GOT3 (cell line): ENCODE measurements at places on chromosomes 5 and 9.

- no peak for DNase-seq
These were observed 35.3 kb upstream of the SMIM23 start for GRCh38 chr5:171750311-171750788.

- DNase-seq = no peak
These were observed 375.5 kb downstream of the TLE1 start for GRCh38 chr9:81313877-81314276.

- DNase-seq = no peak
These were observed 16.9 kb downstream of the PSMB7 start for GRCh38 chr9:124398191-124398935.

DNA sequence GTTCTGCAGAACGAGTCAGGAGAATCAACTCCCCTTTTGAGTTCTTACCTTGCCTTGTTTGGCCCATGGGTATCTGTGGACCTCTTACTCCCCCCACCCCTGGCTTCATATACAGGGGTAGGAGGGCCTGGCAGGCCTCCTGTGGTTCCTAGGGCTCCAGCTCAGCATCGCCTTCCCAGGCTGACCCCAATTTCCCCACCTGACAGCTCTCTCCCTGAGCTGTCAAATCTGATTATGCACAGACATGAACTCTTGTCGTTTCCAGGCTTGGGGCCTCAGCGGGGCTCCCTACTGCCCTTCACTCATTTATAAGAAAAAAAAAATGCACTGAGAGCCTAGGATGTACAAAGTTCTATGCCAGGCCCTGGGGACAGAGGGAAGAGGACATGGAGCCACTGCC, 67.9 kb downstream of the PTPN3 start:
- no peak for DNase-seq

GRCh38 chr5:42832060-42832459, 20.4 kb upstream of the SELENOP start:
- no peak for DNase-seq

GRCh38 chr9:130583271-130583670, 3.9 kb downstream of the FUBP3 start:
- DNase-seq = no peak

GRCh38 chr9:37406603-37407401, 15.7 kb upstream of the GRHPR start:
- no peak for DNase-seq

GRCh38 chr9:76620996-76621395, 143.2 kb upstream of the PCA3 start:
- DNase-seq = no peak

GRCh38 chr5:170642066-170642735, 138.4 kb downstream of the KCNIP1 start:
- no peak for DNase-seq

- DNase-seq = no peak
These were observed 56.0 kb downstream of the KLHL3 start for GRCh38 chr5:137679910-137680309.

- DNase-seq = no peak
These were observed 29.6 kb downstream of the ERAP2 start for GRCh38 chr5:96905864-96906263.

- no peak for DNase-seq
These were observed 9.7 kb upstream of the MYOZ3 start for GRCh38 chr5:150651382-150651781.

DNA sequence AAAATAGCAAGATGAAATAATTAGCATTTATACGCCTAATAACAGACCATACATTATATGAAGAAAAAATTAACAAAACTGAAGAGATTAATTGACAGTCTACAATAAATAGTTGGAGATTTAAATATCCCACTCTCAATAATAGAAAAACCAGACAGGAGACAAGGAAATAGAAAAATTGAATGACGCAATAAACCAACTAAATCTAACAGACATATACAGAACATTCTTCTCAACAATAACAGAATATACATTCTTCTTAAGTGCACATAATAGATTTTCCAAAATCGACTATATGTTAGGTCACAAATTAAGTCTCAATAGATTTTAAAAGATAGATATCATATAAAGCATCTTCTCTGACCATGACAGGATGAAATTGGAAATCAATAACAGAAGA, 25.6 kb upstream of the RNF180 start:
- no peak for DNase-seq

- no peak for DNase-seq
These were observed 8.4 kb upstream of the OLFM1 start for GRCh38 chr9:135079018-135079417.

GRCh38 chr9:72554221-72554641, 32.8 kb downstream of the TMC1 start:
- no peak for DNase-seq

GRCh38 chr9:114522286-114522685, 17.0 kb upstream of the WHRN start:
- no peak for DNase-seq

GRCh38 chr5:2874099-2874498, 122.6 kb upstream of the IRX2 start:
- DNase-seq = no peak

- DNase-seq = no peak
These were observed 731.5 kb upstream of the CDH9 start for GRCh38 chr5:27769748-27770402.

- no peak for DNase-seq
These were observed 26.9 kb upstream of the SH3PXD2B start for GRCh38 chr5:172481011-172481800.

DNA sequence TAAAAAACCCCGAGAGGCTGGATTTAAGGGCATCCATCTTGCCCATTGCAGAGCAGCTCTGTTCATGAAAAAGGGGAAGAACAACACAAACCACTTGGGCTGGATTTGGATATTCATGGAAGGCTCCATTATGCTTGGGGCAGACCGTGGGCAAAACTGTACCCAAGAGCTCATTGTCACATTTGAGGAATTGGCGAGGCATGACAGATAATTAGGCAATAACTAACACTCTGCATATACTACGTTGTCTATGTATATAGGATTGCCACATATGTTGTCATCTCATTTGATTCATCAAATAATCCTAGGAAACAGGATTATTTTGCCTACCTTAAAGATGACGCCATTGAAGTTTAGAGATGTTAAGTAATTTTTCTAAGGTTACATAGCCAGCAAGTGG, 255.4 kb downstream of the SMARCA2 start:
- DNase-seq = no peak

DNA sequence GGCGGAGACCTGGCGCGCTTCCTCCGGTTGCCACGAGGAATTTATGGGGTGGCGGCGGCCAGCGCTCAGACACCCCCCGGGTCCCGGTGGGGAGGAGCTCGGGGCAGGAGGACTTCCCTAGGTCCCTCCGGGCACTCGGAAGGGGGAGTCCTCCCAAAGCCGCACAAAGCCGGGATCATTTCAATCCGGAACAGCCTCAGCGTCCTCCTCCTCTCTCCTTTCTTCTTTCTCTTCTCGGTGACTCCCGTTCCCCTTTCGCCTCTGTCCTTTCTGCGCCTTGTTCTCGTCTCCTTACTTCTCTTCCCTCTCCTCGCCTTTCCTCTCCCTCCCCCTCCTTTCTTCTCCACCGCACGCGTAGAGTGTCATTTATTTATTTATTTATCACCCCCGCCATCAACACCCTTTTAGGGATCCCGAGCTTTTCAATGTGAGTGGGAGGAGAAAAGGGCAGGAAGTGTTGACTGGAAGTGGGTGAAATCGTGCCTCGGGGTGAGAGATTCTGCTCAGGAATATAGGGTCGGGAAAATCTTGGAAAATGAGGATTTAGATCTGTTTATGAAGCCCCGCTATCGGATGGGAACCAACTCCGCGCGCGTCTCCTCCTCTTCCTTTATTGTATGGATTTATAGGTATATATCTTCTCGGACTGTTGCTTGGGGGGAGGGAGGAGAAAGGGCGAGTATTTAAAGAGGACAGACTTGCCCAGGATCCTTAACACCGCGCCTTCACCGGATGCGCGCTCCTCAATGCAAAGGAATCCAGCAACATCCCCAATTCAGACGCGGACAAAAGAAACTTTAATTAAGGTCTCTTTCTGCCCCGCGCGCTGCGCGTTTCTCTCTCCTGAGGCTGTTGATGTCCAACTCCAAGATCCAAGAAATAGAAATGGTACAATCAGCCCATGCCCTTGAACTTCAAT, 2.0 kb upstream of the ZNF462 start:
- DNase-seq = no peak

DNA sequence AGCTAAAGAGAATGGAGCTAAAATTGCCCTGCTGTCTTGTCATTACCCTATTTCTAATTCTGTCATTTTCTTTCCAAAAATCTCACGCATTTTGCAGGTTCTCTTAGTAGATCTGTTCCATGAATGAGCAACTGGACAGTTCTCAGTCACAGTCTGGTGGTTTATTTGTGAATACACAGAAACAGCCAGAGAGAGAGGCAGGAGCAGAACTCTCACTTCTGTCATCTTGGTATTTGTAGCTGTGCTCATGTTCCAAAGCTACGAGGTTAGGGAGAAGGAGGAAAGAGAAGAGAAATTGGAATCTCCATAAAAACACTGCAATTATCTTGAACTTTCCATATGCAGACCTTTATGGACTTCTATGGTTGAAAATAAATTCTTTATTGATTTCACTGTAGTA, 118.0 kb upstream of the OR13F1 start:
- DNase-seq = no peak

GRCh38 chr5:2740876-2741555, 10.5 kb downstream of the IRX2 start:
- no peak for DNase-seq

DNA sequence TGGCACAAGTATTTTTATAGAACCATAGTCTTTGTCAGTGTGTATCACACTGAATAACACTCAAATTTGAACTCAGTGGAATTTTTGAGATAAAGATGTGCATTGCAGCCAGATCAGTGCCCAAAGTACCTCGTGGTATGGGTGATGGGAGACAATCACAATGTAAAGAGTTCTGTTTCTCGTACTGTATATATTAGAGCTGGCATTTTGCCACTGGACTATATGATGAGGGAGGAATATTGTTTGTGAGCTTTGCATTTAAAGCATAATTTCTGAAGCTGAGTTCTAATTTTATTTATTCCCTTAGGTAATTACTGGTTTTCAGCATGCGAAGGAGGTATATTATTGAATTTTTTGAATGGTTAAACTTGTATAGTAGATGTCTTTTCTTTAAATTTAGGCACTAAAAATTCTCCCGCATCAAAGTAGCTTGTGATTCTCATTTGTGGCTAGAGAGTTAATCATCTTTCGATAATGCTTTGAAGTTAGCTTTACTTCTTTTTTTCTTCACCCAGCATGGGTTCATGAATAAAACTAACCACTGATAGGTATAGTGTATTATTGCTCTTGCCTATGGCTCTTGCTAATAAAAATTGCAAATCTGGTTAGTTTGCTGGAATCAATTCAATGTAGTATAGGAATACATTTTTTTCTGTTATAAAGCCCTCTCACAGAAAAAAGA, 43.1 kb downstream of the PAM start:
- DNase-seq = no peak

DNA sequence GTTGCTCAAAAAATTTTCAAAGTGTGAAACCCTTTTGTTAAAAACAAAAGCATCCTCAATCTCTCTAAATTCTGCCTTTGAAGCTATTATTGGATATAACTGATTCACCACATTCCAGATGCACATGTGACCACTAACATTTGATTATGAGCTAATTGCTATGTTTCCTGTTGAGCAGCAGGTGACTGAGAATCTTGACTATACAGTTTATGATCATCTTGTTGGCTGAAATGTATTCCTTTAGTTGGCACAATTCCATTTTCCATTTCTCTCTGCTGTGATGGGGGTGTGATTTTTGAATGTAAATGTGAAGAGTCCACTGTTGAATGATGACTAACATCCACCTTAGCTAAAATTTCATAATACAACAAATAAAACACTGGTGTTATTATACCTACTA, 10.7 kb downstream of the LYSMD3 start:
- DNase-seq = no peak

DNA sequence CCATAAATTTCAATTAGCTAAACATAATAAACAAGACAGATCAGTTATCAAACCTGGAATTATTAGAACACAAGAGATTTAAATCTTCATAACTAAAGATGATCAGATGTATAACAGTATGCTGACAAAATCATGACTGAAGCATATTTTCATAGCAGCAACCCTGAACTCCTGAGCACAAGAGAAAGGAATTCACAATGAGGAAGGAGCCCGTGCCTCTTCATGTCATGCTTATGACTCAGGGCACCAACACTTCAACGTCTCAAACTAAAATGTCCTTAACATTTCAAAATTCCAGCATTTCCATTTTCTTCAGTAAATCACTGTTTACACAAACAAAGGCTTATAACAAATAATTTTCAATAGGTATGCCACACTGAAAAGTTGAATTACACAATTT, 6.7 kb downstream of the AP3B1 start:
- DNase-seq = no peak

- DNase-seq = peak; percentile 23
These were observed 193.6 kb downstream of the HSPA4 start for GRCh38 chr5:133245191-133246052.

DNA sequence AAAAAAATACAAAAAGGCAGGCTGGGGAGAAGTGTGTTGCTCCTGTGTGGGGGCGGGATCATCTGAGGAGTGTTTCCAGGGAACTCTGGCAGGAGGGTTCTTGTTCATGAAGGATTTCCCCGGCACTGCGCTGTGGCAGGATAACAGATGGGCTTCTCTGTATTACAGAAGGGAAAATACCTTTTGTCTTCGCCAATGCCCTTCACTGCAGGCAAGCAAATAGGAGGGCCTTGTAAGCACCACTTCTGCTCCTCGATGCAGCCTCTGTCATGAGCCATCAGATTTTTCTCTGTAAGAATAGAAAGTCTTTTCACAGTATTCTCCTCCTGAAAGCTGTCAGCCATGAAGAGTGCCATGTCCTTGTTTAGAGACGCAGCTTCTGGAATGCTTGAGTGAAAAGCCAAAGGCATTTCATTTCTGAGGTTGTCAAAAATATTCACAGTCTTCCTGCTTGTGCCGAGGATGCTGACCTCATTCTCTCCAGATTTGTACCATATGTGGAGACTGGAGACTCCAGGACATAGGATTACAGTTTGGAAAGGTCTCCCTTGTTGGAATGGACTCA, 294.0 kb downstream of the YTHDC2 start:
- no peak for DNase-seq

- DNase-seq = no peak
These were observed 13.0 kb upstream of the AKNA start for GRCh38 chr9:114400772-114401171.

- DNase-seq = no peak
These were observed 20.1 kb upstream of the CXCL14 start for GRCh38 chr5:135598691-135599395.

- no peak for DNase-seq
These were observed 724 bp downstream of the NDUFS6 start for GRCh38 chr5:1801967-1802295.

- DNase-seq = no peak
These were observed 11.3 kb downstream of the C5orf63 start for GRCh38 chr5:127061956-127062355.

DNA sequence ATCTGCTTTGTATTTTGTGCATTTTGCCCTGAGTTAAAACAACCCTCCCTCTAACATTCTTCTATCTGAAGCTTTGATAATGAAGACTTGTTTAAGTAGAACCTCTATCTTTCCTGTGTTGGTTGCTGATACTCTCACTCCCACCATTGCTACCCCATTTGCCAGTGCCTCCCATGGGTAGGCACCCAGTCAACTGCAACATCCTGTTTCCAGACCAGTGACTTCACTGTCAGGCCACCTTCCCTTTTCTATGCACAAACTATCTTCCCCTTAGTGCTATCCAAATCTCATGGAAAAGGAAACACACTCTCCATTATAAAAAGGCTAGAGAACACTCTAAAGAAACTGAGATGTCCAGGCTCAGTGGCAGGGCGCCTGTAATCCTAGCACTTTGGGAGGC, 5.6 kb upstream of the IARS1 start:
- DNase-seq = no peak
